ENCODE measurements at places on chromosomes 12 and 14.

- DNase-seq: no peak
Observed at GRCh38 chr12:26854031-26854390, 21.0 kb upstream of the ITPR2 start.

- DNase-seq: no peak
Observed at GRCh38 chr14:22554498-22555383, 34.3 kb downstream of the DAD1 start.

GRCh38 chr12:13887779-13888388 lies 93.5 kb downstream of the GRIN2B start:
- DNase-seq: no peak

DNA sequence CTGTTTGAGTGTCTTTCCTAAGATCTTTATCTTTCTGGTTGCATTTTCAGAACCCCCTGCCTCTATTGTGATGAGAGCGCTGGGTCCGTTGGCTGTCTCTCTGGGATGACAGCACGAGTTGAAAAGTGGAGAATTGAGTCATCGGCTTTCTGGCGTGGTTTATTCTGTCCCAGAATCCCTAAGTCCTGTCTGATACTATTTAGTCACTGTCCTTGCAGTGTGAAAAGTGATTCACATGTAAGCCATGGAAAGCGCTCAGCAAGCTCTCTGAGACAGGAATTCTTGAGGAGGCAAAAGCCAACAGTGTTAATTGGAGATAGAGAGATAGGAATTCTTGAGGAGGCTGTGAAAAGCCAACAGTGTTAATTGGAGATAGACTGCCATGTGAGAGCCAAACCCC lies 121.7 kb downstream of the CHST11 start:
- DNase-seq: no peak

GRCh38 chr12:100857418-100857817 lies 62.8 kb downstream of the ANO4 start:
- no peak for DNase-seq

- no peak for DNase-seq
Observed at GRCh38 chr14:26595926-26596542, 1.8 kb downstream of the NOVA1 start.

GRCh38 chr12:106138633-106139421 lies at the start of gene NUAK1:
TSS of gene NUAK1 (minus strand) at chr12:106138954. CDS start at chr12:106138653, 301 bp downstream.
- no peak for DNase-seq

GRCh38 chr12:18320036-18320617 lies 58.8 kb downstream of the PIK3C2G start:
- no peak for DNase-seq

DNA sequence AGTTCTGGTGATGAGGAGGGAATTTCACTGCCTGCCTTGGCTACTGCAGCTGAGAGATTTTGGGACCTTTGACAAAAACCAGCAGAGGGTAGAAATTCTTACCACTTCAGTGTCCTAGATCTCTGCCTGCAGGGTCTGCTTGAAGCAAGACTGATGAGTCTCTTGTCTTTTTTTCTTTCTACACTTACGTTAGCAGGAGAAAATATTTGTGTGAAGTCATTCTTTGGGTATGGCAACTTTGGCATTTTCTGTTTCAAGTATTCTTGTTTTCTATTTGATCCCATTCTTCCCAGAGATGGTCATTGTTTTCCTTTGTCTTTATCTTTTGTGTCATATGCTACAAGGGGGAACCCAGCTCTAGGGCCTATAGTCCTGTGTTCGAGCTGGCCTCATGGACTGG lies 65.6 kb upstream of the FERMT2 start:
- no peak for DNase-seq

DNA sequence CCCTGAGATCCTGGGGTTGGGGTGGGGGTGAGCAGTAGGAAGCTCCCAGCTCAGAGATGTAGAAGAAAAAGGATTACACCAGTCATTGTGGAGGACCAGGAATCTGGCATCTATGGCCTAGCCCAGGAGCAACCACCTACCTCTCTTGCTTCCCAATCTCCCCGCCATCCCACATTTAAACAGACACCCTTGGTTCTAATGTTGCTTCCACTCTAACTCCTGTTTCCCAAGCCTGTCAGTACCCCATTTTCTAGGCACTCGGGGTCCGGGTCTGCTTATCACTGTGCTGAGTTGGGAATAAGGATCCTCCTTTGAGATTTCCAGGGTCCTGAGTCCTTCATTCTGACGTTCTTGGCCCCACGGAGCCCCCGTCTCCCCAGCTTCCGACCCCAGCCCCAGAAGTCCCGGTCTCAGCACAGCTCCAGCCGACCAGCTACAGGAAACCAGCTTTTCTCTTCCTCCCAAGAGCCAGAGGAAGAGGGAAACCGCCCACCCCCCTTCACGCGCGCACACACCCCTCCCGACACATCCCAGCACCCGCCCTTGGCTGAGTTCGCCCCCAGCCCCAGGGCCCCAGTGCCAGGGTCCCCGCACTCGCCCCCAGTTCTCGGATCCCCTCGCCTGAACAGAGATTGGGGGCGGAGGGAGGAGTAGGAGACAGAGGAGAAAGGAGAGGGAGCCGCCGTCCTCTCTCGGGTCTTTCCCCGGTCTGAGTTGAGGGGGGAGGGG lies 1.2 kb downstream of the ITGA5 start:
- no peak for DNase-seq

- DNase-seq: no peak
Observed at GRCh38 chr14:53093206-53093605, 59.9 kb downstream of the DDHD1 start.

DNA sequence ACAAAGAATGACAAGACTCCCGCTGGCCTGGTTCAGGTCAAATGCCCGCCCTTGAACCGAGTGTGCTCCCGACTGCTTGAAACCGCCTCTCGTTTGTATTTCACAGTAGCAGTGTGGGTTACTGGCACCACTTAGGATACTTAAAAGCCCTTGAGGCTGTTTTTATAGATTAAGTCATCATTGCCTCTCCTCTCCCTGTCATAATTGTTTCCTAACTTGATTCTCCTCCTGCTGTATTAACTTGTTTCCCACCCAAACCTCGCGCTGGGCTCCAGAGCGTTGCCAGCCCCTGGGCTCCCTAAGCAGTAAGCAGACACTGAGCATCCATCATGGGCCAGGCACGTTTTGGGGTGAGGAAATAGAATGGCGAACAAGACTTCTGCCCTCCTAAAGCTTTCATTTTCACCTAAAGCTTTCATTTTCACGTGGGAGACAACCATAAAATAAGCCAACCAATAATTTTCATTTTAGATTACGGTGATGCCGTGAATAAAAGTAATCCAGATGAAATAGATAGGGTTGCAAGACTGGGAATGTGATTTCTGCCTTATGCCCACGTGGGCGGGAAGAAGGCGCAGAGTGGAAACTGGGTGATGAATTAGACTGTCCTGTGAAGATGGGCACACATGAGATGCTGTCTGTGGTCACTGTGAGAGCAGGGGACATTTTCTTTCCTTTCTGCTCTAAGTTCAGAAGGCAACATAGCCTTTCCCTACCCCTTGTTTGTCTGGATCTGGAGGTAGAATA lies 97.5 kb downstream of the PPP2R5C start:
- no peak for DNase-seq

GRCh38 chr14:68295316-68295816 lies 475.8 kb downstream of the RAD51B start:
- no peak for DNase-seq

DNA sequence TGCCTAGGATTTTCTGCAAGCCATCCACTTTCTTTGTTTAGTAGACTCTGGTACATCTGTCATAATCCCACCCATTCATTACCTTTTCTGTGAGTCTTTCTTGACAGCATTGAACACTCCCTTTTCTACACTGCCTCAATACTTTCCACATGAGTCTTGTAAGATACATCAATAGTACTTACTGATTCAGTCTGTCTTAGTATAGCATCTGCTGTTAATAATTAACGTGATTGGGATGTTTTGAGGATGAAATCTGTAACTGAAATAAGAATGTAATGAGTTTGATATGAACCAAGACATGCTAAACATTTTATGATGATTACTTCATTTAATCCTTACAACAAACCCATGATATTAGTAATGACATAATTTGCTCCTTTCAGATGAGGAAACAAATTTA lies 196.2 kb upstream of the FOXG1 start:
- DNase-seq: no peak

- no peak for DNase-seq
Observed at GRCh38 chr14:104118006-104118844, 20.2 kb upstream of the KIF26A start.

DNA sequence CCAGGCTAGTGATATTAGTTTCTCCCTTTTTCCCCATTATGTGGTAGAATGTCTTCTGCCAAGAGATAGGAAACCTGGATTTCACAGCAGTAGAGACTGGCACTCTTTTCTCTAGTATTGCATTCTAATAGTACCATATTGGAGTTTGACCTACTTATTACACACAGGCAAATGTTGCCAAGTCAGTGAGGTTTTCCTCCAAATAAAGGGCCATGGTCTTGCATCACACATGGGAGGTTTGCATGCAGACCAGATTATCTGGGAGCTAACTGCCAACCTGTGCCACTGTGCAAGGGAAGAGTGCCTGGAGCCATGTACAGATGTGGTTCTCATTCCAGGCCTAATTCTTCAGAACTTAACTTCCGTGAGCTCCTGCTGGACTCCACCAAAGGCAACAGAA lies 113.3 kb downstream of the ANO6 start:
- no peak for DNase-seq

DNA sequence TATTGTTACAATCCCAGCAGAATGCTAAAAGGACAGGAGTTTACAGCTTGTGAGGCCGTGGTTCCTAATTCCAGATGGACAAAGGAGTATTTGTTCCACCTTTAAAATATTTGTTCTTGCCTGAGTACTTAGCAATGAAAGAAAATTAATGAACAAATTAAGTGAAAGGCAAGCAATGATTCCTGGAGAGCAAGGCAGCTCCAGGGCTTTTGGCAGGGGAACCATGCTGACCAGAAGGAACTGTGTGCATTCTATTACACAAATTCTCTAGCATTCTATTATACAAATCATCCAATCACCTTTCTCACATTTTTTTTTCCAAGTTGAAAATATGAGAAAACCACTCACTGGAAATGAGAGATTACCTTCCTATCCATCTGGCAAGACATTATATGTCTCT lies 1.8 kb upstream of the BMAL2 start:
- DNase-seq: no peak

DNA sequence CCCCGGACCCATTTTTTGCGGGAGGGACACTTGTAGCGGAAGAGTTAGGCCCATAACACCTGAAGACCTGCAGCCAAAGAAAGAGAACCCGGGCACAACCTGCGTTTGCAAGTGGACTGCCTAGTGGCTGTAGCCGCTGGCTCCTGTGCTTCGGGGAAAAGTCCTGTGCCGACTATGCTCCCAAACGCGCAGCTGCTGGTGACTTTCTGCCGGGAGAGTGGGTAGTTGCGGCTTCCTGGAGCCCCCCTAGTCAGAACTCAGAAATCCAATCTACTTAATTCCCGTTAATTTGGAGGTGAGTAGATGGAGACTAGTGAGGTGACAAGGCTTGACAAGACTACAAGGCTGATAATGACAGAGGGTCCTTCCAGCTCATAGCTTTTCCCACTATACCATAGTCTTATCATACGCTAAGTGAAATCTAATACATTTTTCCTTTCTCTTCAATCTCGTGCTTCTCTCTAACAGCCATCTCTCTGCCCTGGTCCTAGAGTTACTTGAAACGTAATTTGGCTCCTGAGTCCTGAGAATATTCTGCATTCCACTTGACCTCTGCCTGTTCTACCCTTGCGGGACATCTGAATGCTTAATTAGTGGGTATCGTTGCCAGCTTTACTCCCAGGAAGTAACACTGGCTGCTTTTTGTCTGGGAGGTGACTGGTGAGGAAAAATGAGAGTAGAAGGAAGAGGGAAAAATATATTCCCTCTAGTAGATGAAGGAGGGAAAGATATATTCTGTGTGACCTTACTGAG lies 556 bp downstream of the MTHFD1 start:
- peak; percentile 23 for DNase-seq

DNA sequence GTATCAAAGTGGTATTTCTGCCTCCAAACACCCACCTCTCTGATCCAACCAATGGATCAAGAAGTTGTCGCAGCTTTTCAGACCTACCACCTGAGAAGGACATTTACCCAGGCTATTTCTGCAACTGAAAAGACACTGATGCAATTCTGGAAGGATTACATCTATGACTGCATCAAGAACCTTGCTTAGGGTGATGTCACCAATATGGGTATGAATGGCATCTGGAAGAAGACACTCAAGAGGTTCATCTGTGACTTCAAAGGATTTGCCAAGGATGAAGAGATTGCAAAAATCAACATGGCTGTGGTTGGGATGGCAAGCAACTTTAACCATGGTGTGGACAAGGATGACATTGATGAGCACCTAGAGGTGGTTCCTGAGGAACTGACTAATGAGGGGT lies 154.2 kb downstream of the PCNX1 start:
- DNase-seq: no peak

- no peak for DNase-seq
Observed at GRCh38 chr12:68446901-68447796, 115.0 kb upstream of the MDM1 start.

- DNase-seq: no peak
Observed at GRCh38 chr12:122030424-122031035, 8.8 kb downstream of the BCL7A start.

- DNase-seq: no peak
Observed at GRCh38 chr12:47829584-47829983, 9.9 kb upstream of the HDAC7 start.

GRCh38 chr12:90076851-90077319 lies 368.2 kb upstream of the ATP2B1 start:
- DNase-seq: no peak

DNA sequence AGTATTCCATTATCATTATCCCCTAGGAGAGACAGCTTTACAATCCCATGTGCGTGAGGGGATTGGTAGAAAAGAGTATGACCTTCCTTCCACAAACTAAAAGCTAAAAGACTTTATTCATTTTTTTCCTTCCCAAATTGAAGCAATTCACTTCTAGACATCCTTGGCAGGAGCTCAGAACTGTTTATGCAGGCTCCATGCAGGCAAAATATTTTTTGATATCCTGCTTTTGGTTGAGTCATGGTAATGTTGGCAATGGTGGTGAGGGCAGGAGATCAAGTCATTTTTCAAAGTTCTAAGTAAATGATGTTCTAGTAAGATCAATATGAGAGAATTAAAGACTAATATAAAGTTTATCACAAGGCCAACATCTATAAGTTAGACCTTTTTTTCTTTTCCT lies 1.3 kb upstream of the PLEKHG7 start:
- no peak for DNase-seq

GRCh38 chr14:61512026-61512834 lies 183.1 kb upstream of the HIF1A start:
- DNase-seq: no peak

GRCh38 chr14:75491376-75491978 lies 30.8 kb upstream of the BATF start:
- DNase-seq: no peak

- no peak for DNase-seq
Observed at GRCh38 chr12:120247621-120248030, 17.9 kb downstream of the PXN start.

GRCh38 chr12:128969480-128970055 lies 116.3 kb downstream of the GLT1D1 start:
- DNase-seq: no peak

DNA sequence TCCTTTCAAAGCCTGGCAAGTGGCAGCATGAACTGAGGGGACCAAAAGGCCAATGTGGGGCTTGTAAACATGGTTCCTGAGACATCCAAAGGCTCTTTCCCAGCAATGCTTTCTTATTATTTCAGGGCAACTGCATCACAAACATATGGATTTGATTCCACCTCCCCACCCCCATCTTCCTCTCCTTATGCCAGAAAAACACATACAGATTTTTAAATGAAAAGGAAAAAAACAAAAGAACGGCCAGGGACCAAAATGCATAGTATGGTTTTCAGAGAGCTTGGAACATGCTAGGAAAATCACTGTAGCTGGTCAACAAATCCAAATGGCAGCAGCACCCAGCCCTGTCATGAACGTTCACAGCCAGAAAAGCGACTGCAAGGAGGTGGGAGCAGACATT lies 167.6 kb downstream of the ANO2 start:
- no peak for DNase-seq
